ENCODE measurements at places on chromosomes 13 and 19.

GRCh38 chr19:48632692-48633147 lies 4.5 kb downstream of the DBP start:
- DNase-seq, result no peak

- no peak for DNase-seq
Measured at GRCh38 chr13:109255141-109255856, 531.1 kb downstream of the IRS2 start.

- no peak for DNase-seq
Measured at GRCh38 chr19:53826876-53827275, 2.8 kb upstream of the NLRP12 start.

DNA sequence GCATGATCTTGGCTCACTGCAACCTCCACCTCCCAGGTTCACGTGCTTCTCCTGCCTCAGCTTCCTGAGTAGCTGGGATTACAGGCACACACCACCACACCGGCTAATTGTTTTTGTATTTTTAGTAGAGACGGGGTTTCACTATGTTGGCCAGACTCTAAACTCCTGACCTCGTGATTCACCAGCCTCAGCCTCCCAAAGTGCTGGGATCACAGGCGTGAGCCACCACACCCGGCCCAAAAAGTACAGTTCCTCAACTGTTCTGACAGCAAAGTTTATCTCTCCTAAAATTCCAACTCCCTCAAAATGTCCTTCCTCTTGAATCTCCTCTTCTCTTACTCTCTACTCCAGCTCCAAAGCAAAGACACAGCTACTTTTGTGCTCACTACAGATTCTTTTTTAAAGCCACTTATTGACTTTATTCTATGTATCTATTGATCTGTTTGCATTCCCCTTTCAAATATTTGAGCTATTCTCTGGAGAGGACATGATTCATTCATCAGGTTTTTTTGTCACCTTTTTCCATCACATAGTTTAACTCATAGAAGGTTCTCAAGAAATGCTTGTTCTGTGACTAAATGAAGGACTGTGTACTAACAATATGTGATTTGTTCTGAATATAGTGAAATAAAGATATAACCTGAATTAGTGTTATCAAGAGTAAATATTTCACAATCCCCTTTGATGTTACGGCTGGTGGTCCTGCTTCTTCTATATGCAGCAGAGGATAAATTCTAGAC lies 142.2 kb downstream of the TBC1D4 start:
- DNase-seq, result no peak

- no peak for DNase-seq
Measured at GRCh38 chr13:90713441-90714133, 633.9 kb upstream of the MIR17HG start.

GRCh38 chr19:57227502-57227901 lies 3.3 kb upstream of the AURKC start:
- no peak for DNase-seq

DNA sequence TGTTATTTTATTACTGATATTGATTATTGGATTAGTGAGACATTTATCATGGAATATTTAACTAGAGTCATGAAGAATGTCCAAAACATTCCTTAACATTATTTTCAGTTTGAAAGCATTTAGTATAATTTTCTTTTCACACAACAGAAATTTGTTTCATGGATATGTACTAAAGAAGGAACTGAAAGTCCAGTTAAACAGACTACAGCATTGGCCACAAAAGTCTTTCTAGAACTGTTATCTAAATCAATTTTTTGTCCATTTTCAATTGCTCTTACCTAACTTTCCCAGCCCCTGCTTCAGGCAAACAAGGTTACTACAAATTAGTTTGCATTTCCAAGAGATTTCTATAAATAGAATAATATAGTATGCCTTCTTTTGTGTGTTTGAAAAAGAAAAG lies 1018.0 kb upstream of the PCDH20 start:
- no peak for DNase-seq

- DNase-seq, result no peak
Measured at GRCh38 chr13:95181586-95181985, 119.7 kb downstream of the ABCC4 start.

- DNase-seq, result no peak
Measured at GRCh38 chr13:28035146-28035782, 46.8 kb upstream of the URAD start.

DNA sequence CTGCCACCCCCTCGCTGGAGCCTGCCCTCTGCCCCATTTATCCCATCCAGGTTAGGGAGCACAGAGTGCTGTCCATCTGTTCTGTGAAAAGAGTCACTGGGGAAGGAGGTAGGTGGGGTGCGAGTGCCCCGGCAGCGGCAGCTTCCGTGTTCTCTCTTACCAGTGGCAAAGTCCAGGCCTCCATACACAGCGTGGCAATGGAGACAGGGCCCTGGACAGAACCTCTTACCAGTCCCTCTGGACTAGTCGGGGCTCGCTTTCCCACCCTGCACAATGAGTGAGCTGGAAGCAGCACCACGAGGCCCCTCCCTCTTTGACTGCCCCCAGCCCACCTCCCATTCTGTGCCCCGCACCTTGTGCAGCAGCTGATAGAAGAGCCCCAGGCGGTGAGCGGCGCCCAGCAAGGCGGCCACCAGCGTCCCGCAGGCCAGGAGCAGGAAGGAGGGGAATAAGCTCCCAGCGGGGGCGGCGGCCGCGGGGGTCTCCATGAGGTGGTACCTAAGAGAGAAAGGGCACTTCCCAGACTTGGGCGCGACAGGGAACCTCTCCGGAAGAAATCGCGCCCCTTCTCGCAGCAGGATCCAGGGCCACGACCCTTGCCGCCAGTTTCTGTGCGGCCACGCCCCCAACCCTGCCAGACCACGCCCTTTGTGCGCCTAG lies 17.5 kb downstream of the SYDE1 start:
- no peak for DNase-seq
